Ammon's horn (tissue), 1 donor: ENCODE measurements at places on chromosomes 2 and 18.

DNA sequence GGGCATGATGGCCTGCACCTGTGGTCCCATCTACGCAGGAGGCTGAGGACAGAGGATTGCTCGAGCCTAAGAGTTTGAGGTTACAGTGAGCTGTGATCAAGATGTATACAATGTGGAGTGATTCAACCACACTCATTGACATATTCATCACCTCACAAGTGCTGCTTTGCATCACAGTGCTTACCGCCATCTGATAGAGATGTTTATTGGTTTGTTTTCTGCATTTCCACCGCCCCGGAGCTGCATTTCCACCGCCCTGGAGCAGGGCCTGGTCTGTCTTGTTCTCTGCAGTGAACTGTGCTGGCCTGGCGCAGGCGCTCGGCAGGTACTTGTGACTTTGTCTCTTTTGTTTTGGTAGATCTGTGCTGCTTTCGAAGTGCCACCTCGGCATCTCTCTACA, 96.0 kb downstream of the SMAD7 start:
- no peak for DNase-seq

DNA sequence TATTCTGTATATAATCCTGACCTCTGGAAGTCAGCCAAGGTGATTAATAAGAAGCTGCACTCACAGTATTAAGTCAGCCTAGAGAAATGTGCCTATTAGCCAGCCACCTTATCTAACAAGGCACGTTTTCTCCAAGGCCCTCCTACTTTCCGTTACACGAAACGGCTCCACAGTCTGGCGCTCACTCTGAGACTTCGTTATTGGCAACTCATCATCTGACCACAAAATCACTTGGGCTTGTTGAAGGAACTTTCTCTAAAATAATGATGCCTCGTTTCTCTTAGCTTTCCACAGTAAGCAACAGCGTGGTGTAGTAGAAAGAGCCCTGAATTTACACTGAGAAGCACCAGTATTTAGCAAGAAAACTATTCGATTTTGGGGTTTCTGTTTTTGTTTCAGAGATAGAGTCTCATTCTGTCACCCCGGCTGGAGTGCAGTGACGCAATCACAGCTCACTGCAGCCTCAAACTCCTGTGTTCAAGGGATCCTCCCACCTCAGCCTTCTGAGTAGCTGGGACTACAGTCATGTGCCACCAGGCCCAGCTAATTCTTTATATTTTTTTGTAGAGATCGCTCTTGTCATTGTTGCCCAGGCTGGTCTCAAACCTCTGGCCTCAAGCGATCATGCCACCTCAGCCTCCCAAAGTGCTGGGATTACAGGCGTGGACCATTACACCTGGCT, 53.6 kb upstream of the SLC14A1 start:
- no peak for DNase-seq

- no peak for DNase-seq
These were observed at the start of gene HOXD4 for GRCh38 chr2:176151442-176152287. Gene HOXD4, plus strand, starts transcription at chr2:176151550. Its CDS starts 84 bp downstream, at chr2:176151634.

DNA sequence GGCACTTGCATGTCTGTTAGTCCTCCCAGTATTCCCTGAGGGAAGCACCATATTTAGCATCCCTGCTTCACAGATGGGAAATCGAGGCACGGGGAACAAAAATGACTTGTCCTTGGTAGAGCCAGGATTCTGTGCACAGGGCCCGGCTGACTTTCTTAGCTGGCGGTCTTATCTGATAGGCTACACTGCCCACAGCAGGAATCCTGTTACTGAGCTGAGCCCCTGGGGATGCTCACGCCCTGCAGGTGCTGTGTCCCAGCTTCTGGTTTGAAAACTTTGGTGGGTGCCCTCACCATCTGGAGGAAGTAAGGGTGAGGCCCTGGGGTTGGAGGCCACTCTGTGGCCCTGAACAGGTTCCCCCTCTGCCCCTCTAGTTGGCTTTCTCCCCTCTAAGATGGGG, 68.4 kb upstream of the MCFD2 start:
- no peak for DNase-seq

DNA sequence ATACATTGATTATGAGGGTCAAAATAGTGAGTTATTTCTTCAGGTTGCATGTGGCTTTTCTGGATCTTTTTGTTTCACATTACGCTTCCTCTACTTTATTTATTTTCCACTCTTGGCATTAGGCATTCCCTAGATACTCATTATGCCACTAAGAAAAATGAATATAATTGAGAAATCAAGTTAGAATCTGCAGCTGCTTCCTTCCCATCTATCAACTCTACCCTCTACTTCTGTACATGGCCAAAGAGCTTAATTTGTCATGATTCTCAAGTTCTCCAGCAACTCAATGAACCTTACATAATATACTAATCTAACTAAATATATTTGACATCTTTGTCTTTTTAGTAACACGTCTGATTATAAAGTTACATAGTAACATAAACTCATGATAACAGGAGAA, 598.1 kb upstream of the LRRTM4 start:
- DNase-seq, result no peak

DNA sequence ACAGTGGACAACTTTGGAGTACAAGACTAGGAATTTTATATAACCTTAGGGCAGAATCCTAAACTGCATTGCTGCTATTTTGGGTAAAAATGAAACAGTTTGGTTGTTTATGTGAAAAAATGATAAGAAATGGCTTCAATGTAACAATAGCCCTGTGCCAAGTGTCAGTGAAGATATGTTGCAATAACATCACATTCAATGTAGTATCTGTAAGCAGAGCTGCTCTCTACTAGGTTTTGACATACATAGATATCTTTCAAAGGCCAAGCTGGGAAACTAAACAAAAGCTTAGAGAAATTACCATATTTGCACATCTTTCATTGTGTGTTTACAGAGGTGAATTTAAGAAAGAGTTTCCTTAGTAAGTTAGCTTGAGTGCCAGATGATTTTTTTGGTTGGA, 135.0 kb upstream of the DOK6 start:
- no peak for DNase-seq

- peak; percentile 8 for DNase-seq
These were observed 84.3 kb downstream of the MAP3K20 start for GRCh38 chr2:173159791-173160463.

- DNase-seq, result no peak
These were observed 126.4 kb downstream of the NCOA1 start for GRCh38 chr2:24617424-24617823.

GRCh38 chr2:227482638-227483340, 10.8 kb downstream of the AGFG1 start:
- DNase-seq, result no peak

DNA sequence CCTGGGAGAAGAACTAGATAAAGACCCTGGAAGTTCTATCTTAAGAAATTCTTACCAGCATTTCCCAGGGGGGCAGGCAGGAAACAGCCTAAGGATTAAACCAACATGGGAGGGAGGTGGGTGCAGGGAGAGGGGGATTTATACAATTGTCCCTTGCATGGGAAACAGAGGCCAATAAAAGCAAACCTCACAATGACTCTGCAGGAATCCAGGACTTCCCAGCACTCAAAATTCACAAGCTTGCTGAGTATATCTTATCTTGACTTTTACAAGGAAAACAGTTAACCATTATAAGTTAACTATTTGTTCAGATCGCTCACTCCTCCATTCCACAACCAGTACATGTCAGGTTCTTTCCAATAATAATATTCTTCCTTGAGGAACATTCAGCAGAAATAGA, 241.3 kb downstream of the MREG start:
- no peak for DNase-seq

DNA sequence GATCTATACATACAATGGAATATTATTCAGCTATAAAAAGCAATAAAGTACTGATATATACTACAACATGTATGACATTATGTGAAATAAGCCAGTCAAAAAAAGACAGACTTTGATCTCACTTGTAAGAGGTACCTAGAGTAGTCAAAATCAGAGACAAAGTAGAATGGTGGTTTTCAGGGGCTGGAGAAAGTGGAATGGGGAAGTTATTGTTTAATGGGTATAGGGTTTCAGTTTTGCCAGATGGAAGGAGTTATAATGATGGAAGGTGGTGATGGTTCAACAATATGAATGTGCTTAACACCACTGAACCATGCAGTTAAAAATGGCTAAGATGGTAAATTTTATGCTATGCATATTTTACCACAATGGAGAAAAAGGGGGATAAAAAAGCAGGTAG, 6.3 kb downstream of the COBLL1 start:
- no peak for DNase-seq

DNA sequence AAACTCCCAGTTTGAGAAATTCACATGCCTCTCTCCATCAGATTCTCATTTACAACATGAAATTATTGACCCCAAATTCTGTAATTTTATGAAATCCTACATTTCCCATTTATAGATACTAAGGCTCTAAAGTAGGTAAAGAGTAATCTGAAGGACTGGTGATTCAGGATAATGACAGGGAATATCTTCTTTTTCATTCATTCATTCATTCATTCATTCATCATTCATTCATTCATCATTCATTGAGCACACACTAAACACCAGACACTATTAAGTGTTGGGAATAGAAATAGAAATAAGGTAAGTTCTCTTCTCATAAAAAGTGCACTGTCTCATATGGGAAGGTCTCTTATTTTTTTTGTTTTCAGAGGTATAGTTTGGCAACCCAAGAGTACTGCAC, 116.9 kb downstream of the TGIF1 start:
- DNase-seq, result no peak

- DNase-seq, result no peak
These were observed 22.6 kb upstream of the PELI1 start for GRCh38 chr2:64166637-64167420.

- DNase-seq, result no peak
These were observed 78.8 kb upstream of the THOC1 start for GRCh38 chr18:346600-346999.
